Right lobe of liver (tissue), 6 donors: ENCODE measurements at places on chromosomes 13 and 19.

GRCh38 chr19:20968092-20968491 is 45.0 kb downstream of the ZNF85 start:
- DNase-seq, result no peak

- no peak for DNase-seq
Measured at GRCh38 chr13:72186730-72187422, 319.9 kb upstream of the DACH1 start.

DNA sequence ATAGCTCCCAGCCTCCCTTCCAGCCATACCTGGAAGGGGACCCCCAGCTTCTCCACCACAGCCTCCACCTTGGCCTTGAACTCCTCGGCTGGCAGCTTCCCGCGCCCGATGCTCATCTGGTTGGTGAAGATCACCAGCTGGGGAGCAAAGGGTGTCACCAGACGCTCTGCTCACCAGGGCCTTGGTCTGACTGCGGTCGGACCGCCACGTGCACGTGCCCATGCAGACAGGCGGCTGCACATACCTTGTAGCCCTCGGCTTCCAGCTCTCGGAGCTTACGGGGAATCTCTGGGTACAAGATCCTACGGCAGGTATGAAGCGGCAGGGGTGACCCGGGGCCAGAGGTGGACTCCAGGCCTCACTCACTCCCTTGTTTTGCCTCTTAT is 3.4 kb downstream of the PNKP start:
- DNase-seq, result peak; percentile 26

DNA sequence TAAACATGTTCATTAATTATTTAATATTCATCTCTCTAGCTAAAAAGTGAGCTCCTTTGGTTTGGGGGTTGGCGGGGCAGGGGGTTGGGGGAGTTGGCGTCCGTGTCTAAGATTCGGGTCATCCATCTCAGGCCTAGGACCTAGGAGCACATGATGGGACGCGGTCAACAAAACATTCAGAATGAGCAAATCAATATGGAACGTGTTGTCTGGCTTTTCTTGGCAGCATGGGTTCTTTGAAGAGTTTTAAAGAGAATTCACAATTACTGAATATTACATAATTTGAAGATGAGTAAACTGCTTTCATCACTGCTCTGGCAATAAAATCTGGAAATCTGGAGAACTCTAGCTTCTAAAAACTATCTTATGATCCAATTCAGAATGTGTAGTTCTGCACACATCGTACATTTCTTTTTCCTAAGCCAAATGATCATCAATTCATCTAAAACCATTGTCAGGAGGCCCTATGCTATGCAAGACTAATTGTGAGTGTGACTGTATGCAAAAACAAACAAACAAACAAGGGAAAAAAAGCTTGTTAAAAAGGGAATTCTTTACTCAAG is 5.4 kb upstream of the ARGLU1 start:
- no peak for DNase-seq

- no peak for DNase-seq
Measured at GRCh38 chr13:107867701-107868661, 347.4 kb downstream of the LIG4 start.

GRCh38 chr19:29860492-29860891 is 48.7 kb downstream of the CCNE1 start:
- DNase-seq, result peak; percentile 11

DNA sequence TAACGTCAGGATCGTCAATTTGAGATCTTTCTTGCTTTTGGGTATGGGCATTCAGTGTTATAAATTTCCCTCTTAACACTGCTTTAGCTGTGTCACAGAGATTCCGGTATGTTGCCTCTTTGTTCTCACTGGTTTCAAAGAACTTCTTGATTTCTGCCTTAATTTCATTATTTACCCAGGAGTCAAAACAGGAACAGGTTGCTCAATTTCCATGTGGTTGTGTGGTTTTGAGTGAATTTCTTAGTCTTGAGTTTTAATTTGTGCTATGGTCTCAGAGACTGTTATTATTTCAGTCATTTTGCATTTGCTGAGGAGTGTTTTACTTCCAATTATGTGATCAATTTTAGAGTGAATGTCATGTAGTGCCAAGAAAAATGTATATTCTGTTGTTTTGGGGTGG is 153.1 kb downstream of the PCDH17 start:
- no peak for DNase-seq

DNA sequence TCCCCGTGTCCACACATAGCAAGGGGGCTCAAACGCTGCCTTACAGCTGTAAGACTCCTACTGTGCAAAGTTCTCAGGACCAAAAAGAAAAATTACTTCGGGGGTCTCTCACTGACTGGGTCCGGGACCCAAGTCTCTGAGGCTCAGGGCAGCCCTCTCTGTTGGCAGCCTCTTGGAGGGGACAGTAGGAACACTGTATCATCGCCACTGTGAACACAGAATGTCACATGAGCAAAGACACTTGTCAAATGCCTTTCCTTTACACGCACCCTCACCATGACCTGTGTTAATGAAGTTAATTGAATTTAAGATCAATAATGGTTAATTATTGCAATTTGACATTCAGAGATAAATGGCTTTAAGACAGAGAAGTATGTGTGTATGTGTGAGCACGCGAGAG is 49.6 kb downstream of the TSHZ3 start:
- DNase-seq, result no peak

GRCh38 chr19:35615036-35615435 is 2.5 kb downstream of the HAUS5 start:
- DNase-seq, result no peak

DNA sequence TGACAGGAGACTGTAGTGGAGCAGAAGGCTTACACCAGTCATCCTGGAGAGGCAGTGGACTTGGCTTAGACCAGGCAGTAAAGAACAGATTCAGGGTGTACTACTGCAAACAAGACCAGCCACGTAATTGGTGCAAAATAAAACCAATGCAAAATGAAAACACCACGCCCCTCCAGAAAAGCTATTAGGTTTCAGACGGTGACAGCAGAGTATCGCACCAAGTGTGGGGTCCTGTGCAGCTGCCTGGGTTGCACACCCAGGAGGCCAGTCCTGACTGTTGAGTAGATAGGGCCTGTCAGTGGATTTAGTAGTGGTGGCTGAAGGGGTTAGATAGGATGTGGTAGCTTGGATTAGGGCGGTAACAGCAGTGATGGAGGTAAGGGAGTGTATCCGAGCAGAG is 5.4 kb upstream of the PRKACA start:
- no peak for DNase-seq

DNA sequence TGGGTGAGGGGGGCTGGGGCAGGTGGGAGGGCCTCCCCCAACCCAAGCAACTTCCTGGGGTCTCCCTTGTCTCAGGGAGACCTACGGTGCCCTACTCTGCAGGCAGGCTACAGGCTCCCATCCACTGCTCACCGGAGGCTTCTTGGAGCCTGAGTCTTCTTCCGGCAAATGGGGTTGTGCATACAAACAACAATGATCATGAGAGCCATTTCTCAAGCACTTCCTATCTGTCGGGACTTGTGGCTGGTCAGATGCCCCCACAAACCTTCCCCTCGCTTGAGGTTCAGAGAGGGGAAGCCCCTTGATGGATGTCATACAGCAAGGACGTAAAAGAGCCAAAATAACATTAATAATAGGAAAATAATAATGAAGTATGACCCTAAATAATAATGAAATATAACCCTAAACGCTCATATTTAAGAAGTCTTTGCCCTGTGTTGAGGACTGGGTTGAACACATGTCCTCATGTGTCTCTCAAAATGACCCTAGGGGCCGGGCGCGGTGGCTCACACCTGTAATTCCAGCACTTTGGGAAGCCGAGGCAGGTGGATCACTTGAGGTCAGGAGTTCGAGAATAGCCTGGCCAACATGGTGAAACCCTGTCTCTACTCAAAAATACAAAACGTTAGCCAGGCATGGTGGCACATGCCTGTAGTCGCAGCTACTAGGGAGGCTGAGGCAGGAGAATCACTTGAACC is 727 bp downstream of the CD37 start:
- DNase-seq, result no peak

- no peak for DNase-seq
Measured at GRCh38 chr13:40215311-40215710, 451.1 kb downstream of the FOXO1 start.
